CD4-positive, alpha-beta T cell treated with Interleukin-1 beta for 1 hour (primary cell): ENCODE measurements at places on chromosomes 1 and 21.

- DNase-seq: no peak
Measured at GRCh38 chr21:37547615-37548200, 181.1 kb downstream of the DYRK1A start.

GRCh38 chr21:25179116-25179515 is 428.2 kb downstream of the MRPL39 start:
- no peak for DNase-seq

GRCh38 chr1:166952002-166952746 is 23.2 kb downstream of the ILDR2 start:
- DNase-seq: no peak

- DNase-seq: no peak
Measured at GRCh38 chr1:197304638-197305200, 36.7 kb downstream of the CRB1 start.

GRCh38 chr1:16127676-16128337 is 28.1 kb downstream of the EPHA2 start:
- DNase-seq: no peak

DNA sequence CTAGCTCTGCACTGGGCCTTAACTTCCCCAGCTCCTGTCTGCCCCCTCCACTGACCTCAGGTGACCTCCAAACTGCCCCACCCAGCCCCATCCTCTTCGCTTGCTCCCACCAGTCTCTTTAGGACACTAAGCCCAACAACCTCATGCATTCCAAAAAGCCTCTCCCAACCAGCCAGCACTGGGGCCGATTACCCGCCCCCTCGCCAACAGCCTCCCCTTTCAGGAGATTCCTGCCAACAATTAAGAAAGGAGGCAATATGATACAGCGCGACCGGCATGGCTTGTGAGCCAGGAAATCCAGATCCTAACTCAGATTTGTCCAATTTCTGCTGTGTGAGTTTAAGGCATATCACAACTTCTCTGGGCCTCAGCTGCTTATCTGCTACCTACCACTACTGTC is 14.7 kb downstream of the KANK4 start:
- DNase-seq: no peak

DNA sequence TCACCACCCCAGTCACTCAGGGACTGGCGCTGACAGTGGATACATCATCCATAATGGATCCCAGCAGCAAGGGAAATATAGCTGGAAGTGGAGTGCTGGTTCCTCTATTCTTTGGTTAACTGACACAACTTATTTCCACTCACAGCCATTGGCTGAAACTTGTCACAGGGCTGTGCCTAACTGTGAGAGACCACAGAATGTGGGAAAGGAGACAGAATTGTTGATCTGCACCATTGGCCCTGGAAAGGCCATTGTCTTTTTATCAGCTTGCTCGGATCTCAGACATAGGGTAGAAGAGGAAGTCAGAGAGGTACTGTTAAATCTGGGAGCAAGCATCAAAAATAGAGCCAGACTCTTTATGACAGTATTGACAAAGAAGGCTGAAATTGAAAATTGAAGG is 451.3 kb downstream of the AJAP1 start:
- no peak for DNase-seq

DNA sequence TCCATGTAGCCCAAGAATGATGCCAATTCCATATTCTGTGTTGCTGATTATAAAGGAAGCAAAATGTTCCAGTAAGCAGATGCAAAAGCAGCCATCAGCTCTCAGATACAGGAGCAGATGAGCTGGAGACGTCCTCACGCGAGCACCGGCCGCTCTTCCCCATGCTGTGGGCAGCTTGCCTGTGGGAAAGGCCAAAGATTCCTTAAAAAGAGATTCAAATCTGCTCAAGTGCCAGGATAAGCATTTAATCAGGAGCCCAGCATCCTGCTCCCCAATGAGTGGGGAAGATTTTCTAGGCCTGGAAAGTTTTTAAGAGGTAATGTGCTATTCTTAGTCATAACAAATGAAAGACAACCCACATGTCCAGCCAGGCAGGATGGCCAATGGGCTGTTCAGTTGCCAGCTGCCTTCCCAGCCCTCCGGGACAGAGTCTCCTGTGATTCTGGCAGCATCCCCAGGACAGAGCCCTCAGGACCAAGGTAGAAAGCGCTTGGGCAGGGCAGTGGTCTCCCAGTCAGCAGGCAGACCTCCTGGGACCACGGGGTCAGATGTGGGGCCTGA is 108.2 kb upstream of the TMPRSS2 start:
- DNase-seq: no peak

- DNase-seq: no peak
Measured at GRCh38 chr1:224353975-224354925, 2.4 kb upstream of the CNIH4 start.

GRCh38 chr1:230267338-230268065 is 158.6 kb downstream of the PGBD5 start:
- DNase-seq: no peak

GRCh38 chr1:226491093-226491850 is 57.3 kb upstream of the STUM start:
- DNase-seq: no peak

- DNase-seq: no peak
Measured at GRCh38 chr1:3076363-3076740, 7.3 kb downstream of the PRDM16 start.
